Peyer's patch (tissue), 4 donors: ENCODE measurements at places on chromosomes 2 and 18. TPM values are rescaled to one million over a fixed set of nuclear protein-coding genes. Genes with fewer than 3 reads are reported as not detected.

DNER gene
- total RNA-seq: 2.5 TPM

APLF gene
- total RNA-seq: 0.70 TPM

C2orf78 gene
- not detected for total RNA-seq

TUBB8B gene
- not detected for total RNA-seq

TLX2 gene
- not detected for total RNA-seq

ANKRD30B gene
- total RNA-seq: 0.94 TPM

LIPG gene
- total RNA-seq: 26.0 TPM

DNA sequence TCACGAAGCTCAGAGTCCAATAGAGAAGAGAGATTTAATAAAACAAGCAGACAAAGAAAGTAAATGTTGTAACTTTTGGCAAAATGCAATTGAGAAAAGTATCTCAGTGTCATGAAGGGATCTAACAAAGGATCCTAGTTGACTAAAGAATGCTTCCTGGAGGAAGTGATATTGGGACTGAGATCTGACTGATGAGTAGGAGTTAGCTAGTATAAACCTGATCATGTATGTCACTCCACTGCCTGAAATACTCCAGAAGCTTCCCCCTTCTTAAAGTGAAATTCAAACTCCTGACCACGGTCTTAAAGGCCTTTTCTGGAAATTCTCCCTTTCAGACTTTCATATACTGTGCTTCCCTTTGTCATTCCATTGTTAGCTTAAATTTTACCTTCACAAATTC is 1102.4 kb upstream of the ZEB2 start:
- no peak for DNase-seq

DNA sequence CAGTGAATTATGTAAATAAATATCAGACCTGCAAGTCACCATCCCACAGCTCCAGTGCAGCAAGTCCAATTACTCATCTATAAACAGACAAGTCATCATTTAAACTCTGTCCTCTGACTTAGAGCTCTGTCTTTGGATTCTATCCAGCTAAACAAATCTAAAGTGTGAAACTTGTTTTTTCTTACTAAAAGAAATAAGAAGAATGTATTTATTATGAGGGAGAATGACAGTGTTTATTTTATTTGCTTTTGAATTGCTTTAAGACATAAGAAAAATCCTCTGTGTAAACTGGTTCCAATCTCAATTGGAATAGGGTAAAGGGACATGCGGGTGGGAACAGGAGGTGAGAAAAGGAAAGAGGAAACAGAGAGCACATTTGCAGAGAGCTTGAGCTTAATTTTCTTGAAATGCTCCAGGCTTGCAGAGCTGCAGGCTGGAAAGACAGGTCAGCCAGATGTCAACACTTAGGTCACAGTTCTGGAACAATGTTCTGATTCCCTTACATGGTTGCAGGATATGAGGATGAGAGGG is 355.8 kb downstream of the MEIS1 start:
- DNase-seq: no peak

- no peak for DNase-seq
These were observed 44.6 kb downstream of the HAUS1 start for GRCh38 chr18:46148810-46149209.

GRCh38 chr18:27763936-27764335 is 413.0 kb downstream of the CDH2 start:
- no peak for DNase-seq

DNA sequence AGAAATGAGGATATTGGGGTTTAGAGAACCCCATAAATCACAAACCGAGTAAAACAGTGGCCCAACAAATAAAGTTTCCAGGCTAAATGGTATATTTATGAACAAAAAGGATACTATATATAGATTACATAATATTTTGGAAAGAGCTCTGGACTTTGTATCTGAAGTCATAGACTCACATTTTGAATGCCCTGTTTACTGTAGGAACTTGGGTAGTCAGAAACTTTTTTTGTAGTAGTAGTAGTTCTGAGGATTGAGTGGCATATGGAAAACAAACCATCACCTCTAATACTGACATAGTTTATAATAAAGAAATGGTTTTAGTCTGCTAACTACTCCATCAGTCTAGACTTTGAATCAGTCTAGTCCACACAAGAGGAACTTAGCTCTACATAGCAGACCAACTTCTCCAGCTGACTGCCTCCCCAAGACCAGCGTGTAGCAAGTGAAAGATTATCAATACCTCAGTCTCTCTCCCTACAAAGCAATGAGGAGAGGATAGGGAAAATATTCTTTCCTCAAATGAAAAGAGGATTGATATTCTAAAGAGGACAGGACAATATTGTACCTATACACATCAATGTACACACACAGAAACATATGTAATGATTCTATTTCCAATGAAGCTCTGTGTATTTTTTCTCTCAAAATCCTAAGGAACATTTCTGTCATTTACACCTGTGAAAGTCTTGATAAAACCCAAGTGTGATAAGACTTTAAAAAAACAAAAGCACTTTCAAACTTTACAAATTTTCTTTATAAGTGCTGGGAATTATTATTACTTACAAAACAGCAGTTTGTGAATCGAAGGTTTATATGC is 184.9 kb upstream of the MAP2 start:
- no peak for DNase-seq

GRCh38 chr2:2746731-2747130 is 415.7 kb upstream of the MYT1L start:
- no peak for DNase-seq

- no peak for DNase-seq
These were observed 2.1 kb downstream of the EML6 start for GRCh38 chr2:54725343-54726099.

- no peak for DNase-seq
These were observed 1879.4 kb upstream of the PIK3C3 start for GRCh38 chr18:40075616-40076015.

- DNase-seq: no peak
These were observed 45.3 kb upstream of the RFX8 start for GRCh38 chr2:101520246-101520645.
